ENCODE measurements at places on chromosomes 3 and 15. TPM values are rescaled to one million over a fixed set of nuclear protein-coding genes. Genes with fewer than 3 reads are reported as not detected.

Gene C3orf20
- not detected for total RNA-seq

Gene SNRPA1
- total RNA-seq = 115 TPM

Gene CPN2
- not detected for total RNA-seq

Gene COX17
- total RNA-seq = 114 TPM

Gene CCR9
- not detected for total RNA-seq

Gene OXTR
- total RNA-seq = 11.7 TPM

Gene BMF
- total RNA-seq = 1.8 TPM

Gene CHRFAM7A
- total RNA-seq = 4.9 TPM

Gene IL17RD
- 1.1 TPM for total RNA-seq

Gene SNTN
- total RNA-seq = not detected

Gene TMEM108
- not detected for total RNA-seq

Gene LRTM1
- total RNA-seq = not detected

Gene ILDR1
- not detected for total RNA-seq

Gene AGTR1
- total RNA-seq = 0.48 TPM

Gene ZNF660
- not detected for total RNA-seq

Gene CPLX3
- total RNA-seq = not detected

Gene CLEC3B
- not detected for total RNA-seq

Gene MST1R
- total RNA-seq = 8.6 TPM

Gene BTLA
- total RNA-seq = not detected

Gene LIPC
- total RNA-seq = 0.16 TPM

Gene LMAN1L
- total RNA-seq = not detected

Gene CGNL1
- 2.0 TPM for total RNA-seq

Gene UBAP1L
- total RNA-seq = 0.91 TPM

Gene RTP1
- not detected for total RNA-seq

Gene KBTBD13
- total RNA-seq = 0.02 TPM

Gene SCN11A
- total RNA-seq = not detected

Gene CCDC39
- total RNA-seq = not detected

Gene TMPRSS7
- total RNA-seq = 0.03 TPM

Gene MINAR1
- 0.71 TPM for total RNA-seq

Gene PDZRN3
- not detected for total RNA-seq

Gene CADPS
- total RNA-seq = not detected

Gene MITF
- total RNA-seq = 8.5 TPM

Gene B4GALT4
- 112 TPM for total RNA-seq

Gene GREM1
- 21.2 TPM for total RNA-seq

Gene HIGD2B
- total RNA-seq = not detected

Gene NANOGP8
- not detected for total RNA-seq

Gene GOLGA6L10
- total RNA-seq = 0.56 TPM

Gene C3orf62
- 2.0 TPM for total RNA-seq

Gene MB21D2
- total RNA-seq = 6.7 TPM

Gene ADGRG7
- total RNA-seq = not detected

Gene SH2D7
- total RNA-seq = not detected

Gene UACA
- total RNA-seq = 68.4 TPM

Gene APH1B
- total RNA-seq = 23.2 TPM

Gene PLOD2
- total RNA-seq = 114 TPM

Gene GNAT1
- 0.09 TPM for total RNA-seq

Gene SKOR1
- total RNA-seq = 0.03 TPM

Gene DNAJB8
- total RNA-seq = not detected
